ENCODE measurements at places on chromosomes 6 and 20.
A peak's percentile ranks its signal among the peaks of the same experiment; 100 is the strongest.

- no peak for DNase-seq
These were observed 343.9 kb downstream of the SOX4 start for GRCh38 chr6:21937466-21937865.

DNA sequence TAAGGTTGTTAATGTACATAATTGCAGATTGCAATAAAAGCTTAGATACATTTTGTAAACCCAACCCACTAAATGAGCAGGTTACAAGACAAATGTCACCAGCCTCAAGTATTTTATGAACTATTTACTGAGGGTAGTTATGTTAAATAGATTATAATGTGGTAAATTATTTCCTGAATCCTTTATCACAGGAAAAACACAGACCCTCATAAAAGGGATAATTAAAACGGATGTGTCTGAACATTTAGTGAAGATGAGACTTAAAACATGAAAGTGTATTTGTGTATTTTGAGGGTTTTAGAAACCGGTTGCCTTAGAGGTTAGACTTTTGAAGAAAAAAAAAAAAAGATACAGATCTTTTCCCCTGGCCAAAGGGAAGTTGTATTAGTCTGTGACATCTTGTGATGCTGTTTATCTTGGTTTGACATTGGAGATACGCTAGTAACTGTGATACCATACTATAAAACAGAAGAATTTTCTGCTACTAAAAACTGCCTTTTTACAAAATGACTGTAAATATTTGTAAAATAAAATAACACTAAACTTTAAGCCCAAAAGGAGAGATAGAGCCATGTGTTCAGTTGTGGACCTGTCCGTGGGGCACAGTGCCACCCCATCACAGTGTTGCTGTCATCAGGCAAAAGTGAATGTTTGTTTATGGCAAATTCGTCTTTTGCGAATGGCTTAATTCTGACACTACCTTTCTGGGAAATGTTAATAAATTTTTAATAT lies 9.7 kb downstream of the DYNLT1 start:
- no peak for DNase-seq

- DNase-seq: no peak
These were observed 96.8 kb downstream of the HIVEP2 start for GRCh38 chr6:142848156-142848555.

- no peak for DNase-seq
These were observed 59.0 kb upstream of the MRAP2 start for GRCh38 chr6:83974409-83975050.

GRCh38 chr6:11262242-11262641 lies 29.8 kb upstream of the NEDD9 start:
- DNase-seq: no peak

DNA sequence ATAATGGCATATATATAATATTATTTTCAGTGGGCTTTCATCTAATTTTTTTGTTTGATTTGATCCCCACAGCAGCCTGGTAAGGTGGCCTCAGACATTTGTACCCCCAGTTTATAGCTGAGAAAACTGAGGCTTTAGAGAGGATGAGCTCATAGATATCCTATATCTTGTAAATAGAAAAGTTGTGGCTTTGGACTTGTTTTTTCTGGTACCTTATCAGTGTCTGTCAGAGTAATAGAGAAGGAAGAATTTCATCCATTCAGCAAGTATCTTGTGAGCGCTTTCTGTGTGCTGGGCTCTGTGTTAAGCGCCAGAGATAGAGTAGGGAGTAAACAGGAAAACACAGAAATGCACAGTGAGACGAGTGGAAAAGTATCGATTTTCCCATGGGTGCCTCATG lies 27.9 kb downstream of the TAF11 start:
- DNase-seq: no peak

DNA sequence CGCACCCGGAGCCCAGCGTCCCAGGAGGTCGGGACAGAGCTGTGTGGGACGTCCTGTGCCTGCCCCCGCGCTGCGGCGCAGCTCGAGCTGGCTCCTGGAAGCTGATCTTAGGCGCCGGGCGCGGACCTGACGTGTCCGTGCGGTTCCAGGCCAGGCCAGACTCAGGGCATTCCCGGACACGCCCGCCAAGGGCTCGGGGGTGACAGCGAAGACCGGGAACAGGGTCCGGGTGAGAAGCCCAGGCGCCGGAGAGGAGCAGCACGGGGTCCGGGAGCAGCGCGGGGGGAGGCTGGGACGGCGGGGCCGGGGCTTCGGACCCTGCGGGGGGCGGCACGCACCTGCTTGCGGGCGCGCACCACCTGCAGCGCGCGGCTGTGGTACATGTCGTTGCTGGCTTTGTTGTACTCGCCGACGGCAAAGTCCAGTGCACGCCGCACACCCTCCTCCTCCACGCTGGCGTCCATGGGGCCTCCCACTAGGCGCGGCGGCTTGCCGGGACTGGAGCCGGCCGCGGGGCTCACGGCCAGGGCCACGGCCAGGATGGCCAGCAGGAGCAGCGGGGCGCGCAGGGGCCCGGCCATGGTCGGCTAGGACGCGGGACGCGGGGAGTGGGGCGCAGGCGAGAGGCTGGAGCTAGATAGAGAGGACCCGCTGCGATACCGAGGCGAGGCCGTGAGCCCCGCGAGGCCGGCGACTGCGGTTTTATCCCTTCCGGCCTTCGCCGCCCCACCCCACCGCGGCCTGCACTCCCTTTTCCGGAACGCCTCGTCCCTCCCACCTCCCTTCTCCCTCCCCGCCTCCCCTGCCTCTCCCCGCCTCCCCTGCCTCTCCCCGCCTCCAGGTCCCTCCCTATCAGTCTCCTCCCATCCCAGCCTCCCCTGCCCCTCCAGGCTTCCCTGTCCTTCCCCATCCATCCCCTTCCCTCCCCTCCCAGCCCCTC lies at the start of gene CST3:
Gene CST3 (minus strand): TSS at position 674 of the 940 bp plus-strand sequence. CDS start 93 bp downstream, at position 581.
- DNase-seq: peak; percentile 94

GRCh38 chr6:31907158-31907813 lies 5.4 kb upstream of the ZBTB12 start:
- DNase-seq: peak; percentile 57

DNA sequence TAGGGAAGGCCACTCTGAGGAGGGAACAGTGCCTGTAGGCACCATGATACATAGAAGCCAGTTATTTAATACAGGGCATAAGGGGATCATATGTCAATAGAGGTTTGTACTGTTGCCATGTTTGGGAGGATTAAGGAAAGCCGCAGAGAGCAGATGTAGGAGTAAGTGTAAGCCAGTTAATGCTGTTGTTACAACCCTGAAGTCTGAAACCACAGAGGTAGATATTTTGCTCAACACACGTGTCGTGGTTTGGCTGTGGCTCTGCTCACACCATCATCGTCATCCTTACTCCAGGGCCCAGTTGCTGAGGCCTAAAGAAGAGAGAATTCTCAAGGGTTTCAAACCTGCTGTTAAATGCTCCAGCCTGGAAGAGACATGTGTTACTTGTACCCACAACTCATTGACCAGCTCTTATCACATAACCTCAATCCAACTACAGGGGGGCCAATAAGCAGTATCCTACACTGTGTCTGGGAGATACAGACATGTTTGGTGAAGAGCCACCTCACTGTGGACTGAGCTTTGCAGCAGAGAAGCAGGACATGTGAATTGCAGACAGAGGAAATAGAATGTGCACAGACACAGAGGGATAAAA lies 31.0 kb upstream of the PSMF1 start:
- no peak for DNase-seq

DNA sequence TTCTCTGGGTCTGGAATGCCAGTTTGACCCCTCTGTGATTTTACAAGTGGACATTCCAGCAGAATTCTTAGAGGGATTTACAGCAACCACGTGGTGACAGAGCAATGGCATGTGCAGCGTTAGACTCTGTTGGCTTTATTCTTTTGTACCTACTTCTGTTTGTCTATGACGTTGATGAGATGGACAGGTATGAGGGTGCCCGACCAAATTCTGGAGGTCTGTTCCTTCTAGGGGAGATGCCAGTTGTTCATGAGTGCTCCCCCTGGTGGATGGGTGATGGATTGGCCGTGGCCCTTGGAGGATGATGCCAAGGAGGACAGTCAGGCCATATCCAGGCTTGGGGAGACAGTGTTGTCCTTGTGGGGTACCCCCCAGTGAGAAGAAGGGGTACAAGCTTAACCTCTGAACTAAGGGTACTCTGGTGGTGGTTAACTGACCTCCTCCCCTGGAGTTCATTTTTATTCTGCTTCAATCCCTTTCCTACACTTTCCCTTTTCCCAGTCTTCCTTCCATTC lies 198.6 kb downstream of the DTNBP1 start:
- peak; percentile 38 for DNase-seq

DNA sequence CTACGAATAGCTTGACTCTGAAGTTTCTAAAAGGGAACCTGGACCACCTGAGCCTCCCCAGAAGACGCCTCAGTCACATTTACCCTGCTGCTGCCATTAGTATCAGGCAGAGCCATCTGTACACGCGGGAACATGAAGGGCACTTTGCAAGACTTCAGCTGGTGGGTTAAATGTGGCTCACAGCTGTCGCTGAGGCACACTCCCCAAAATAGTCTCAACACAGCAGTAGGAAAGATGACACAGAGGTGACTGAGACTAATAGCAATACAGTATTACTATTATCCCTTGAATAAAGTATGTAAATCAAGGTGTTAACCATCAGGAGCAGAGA lies 29.0 kb downstream of the PSMB1 start:
- no peak for DNase-seq

- no peak for DNase-seq
These were observed 19.4 kb upstream of the COL19A1 start for GRCh38 chr6:69846770-69847491.

DNA sequence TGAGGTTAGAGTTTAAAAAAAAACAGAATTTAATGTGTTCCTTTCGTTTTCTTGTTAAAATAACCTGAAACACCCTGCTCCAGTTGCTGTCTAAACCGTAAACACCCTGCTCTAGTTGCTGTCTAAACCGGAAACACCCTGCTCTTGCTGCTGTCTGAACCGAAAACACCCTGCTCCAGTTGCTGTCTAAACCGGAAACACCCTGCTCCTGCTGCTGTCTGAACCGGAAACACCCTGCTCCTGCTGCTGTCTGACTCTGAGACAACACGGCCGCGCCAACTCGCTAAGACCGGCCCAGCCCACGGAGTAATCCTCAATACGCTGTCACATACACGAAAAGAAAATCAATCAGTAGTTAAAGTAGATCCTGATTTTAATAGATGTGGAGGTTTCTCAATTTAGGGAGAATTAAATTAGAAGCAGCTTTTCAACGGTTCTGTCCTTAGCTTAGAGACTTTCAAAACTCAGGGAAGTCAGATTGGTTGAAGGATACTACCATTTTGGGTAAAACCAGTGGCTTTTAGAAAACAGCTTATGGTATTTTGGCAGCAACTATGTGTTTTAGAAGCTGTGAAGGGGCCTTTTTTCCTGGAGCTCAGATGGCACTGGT lies 98.3 kb downstream of the RAMACL start:
- peak; percentile 67 for DNase-seq

GRCh38 chr20:4070323-4071177 lies 55.2 kb upstream of the RNF24 start:
- DNase-seq: no peak

DNA sequence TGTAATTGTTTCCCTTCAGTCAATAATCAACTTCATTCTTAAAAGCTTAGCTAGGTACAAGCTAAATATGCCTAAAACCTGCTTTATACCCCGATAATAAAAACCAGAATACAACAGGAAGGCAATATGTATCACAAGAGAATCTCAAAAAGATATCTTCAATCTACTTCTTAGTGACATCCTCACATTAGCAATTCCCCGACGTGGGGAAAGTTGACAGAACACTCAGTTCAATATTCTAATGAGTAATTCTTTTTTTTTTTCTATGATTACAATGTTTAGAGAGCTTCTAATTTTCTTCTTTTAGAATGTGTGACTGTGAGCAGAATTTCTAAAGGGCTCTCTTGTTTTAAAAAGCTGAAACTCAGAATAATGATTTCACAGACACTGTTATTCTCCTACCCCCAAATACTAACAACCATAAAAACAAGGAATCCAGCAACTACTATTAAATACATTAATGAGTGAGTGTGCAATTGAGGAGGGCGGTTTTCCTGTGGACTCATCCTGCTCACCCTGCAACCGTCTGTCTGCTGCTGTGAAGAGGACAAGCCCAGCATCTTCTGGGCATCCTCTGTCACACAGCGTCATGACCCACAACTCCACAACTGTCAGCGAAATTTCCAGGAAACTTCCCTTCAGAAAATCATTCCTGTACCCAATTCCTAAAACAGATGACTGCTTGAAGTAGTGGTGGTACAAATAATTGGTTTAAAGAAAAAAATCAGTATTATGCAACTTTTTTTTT lies 68.1 kb downstream of the DTNBP1 start:
- DNase-seq: no peak

DNA sequence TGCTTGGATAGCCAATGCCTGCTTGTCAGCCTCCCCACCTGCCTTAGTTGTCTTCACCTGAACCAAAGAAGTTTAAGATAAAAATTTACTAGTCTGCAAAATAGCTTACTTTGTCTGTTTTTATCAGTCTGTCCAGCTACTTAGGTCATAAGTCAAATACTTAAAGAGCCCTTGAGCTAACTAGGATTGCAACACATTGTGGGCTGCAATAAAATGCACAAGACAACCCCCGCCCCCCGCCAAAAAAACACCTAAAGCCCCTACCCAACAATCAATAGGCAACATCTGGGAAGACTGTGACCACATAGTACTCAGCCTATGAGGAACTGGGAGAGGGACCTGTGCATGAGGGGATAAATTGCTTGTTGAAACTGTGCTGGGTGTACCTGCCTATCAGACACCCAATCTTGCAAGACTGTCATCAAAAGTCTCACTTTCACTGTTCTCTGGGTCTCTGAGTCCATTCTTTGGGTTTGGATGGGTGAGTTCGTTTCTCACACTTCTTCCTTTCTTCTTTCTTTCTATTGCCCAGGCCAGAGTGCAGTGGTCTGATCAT lies 27.3 kb upstream of the ABCC10 start:
- DNase-seq: no peak

DNA sequence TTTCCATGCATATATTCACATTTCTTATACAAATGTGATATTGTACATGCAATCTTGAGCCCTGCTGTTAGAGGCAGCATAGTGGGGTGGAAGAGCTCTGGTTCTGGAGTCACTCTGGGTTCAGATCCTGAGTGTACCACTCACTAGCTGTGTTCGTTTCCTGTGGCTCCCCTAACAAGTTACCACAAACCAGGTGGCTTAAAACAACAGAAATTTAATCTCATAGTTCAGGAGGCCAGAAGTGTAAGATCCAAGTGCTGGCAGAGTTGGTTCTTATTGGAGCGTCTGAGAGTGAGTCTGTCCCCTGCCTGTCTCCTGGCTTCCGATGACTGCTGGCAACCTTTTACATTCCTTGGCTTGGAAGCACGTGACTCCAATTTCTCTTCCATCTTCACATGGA lies 115.6 kb downstream of the MAP3K7 start:
- no peak for DNase-seq

- no peak for DNase-seq
These were observed 83.4 kb downstream of the TSHZ2 start for GRCh38 chr20:53055367-53056067.

DNA sequence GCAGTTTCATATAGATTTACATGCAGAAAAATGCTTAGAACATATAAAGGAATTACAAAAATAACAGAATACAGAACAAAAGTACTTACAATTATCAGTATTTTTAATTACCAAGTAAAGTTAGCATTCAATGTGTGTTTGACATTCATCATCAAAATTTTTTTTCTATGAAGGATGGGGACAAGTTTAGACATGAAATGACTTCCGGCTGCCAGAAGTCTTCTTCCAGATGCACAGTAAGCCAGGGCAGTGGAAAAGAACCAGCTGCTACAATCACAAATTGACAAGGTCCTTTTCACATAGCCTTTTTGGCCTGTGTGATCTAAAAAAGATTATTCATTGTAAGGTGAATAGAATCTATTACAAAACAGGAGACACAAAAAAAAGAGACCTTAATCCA lies 73.8 kb downstream of the HUS1B start:
- DNase-seq: no peak

GRCh38 chr6:152394303-152394702 lies 242.9 kb downstream of the SYNE1 start:
- no peak for DNase-seq

Data from testis (tissue), 5 donors.